ENCODE measurements at places on chromosomes 11 and 22.

GRCh38 chr11:47854667-47855066 is 6.5 kb upstream of the NUP160 start:
- no peak for DNase-seq

DNA sequence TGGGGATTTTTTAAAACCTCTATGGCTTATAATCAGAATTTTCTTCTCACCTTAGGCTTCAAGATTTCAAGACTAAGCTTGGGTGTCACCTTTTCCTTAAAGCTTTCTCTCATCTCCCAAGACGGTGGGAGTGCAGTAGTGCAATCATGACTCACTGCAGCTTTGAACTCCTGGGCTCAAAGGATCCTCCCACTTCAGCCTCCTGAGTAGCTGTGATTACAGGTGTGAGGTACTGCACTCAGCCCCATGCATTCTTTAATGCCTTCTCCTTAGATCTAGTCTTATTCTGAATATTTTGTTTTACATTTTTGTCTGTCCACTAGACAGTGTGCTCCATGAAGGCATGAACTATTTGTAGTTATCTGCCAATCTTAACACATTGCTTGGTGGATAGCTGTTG is 55.7 kb upstream of the FAT3 start:
- no peak for DNase-seq

DNA sequence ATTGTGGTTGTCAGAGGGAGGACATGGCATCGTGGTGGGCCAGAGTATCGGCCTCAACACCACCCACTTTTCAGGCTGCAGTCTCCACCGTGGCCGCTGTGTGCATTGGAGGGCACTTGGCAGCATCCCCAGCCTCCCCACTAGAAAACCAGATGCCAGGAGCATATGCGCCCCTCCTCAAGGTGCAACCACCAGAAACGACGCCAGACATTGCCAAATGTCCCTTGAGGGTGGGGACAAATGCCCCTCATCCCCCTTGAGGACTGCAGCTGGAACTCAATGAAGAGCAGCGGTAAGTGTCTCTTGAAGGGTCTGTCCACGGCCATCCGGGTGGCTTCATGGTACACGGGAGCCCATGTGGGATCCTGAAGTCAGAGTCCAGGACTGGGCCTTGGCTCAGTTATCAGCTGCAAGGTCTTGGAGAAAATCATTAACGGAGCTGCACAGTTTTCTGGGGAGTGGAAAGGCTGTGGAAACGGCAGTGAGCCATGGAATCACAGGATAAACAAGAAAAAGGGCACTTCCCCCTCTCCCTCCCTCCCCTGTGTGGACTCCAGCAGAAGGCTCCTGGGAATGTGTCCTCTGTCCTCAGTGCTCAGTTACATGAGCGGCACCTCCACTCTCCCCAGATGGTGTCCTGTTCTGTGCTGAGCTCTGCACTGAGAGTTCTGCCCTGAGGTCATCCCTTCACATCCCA is 324.4 kb upstream of the B3GAT1 start:
- DNase-seq, result no peak

DNA sequence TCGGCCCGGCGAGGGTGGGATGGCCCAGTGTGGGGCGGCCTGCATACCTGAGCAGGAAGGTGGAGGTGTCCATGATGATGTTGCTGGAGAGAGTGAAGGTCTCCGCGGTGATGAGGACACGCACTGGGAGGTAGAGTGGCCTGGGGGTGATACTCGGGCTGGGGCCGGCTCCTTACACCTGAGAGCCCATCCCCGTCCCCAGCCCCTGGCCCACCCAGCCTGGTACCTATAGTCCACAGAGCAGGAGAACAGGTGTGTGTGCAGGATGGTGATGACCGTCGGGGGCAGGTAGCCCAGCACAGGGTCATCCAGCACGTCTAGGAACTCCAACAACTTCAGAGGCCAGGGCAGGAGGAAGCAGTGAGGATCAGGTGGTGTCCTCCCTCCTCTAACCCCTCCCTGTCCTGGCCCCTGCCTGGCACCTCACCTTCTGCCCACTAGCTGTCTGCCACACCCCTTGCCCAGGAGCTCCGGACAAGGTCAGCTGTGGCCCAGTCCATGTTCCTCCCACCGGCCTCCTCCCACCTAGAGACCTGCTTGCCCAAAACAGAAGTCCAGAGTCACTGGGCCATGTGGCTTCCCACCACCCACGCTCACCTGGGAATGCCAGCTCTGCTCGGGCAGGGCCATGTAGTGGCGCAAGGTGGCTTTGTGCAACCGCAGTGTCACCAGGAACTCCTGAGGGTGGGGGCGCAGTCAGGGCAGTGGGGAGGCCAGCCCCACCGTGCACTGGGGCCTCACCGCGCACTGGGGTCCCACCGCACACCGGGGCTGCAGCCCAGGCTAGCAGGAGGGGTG is 11.3 kb downstream of the ATG2A start:
- no peak for DNase-seq

- no peak for DNase-seq
Observed at GRCh38 chr22:18085188-18085587, 7.4 kb downstream of the PEX26 start.

- no peak for DNase-seq
Observed at GRCh38 chr11:132981131-132981956, 551.0 kb downstream of the OPCML start.

DNA sequence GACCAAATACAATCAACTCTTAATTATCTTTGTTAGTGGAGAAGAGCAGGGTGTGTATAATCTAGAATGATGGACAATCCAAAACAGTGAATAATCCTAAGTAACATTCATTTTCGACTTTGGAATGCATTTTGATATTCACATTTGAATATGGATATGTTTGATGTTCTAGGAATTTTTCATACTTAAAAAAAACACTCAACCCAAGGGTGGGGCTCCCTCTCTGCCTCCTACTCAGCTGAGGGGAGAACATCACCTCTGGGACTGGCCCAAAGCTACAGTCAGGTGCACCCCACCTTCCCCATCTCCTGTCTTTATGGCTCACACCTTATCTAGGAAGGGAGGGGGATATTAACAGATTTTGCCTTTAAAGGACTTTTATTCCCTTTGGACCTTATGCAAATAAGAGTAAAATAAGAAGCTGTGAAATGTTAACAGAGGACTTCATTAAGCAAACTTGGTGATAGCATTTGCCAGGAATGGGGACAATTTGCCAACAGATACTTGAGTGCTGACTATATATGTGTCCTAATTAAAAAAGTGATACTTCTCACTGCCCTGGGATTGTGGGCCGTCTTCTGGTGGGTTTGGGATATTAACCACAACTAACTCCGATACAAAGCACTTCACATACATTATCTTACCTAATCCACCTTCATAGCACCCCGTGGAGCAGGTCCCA is 187.0 kb downstream of the ST3GAL4 start:
- DNase-seq, result no peak

DNA sequence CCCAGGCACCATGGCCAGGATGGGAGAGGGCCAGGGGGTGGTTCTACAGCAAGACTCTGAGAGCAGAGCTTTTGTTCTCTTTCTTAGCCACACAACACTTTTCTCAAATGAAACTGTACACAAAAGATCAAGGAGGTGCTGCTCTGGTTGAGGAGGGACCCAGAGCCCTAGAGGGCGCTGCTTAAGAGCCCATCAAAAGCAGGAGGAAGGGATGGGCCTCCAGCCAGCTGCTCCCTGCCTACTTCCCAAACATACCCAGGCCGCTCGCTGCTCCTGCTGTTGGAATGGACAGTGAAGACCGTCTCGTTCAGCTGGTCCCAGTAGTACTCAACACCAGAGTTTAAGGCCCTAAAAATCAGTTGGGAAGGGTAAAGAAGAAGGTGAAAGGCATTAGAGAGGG is 18.4 kb upstream of the CHRM4 start:
- DNase-seq, result no peak

DNA sequence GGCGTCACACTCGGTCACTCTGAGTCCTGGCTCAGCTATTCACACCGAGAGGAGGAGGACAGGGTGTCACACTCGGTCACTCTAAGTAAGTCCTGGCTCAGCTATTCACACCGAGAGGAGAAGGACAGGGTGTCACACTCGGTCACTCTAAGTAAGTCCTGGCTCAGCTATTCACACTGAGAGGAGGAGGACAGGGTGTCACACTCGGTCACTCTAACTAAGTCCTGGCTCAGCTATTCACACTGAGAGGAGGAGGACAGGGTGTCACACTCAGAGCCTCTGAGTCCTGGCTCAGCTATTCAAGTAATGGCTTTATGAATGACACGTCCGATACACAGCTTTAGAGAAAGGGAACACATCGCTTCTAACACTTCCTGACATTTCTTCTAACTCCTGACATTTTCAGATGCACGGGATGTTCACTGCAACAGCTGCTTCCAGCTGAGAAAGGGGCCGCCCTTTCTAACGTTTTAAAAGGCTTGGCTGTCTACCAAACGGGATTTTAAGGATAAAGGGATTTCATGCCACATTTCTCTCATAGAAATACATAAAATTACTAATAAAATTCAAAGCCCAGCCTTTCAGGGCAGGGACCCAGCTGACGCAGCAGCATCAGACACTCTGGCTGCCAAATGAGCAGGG is 28.1 kb downstream of the DRD4 start:
- DNase-seq, result no peak

- no peak for DNase-seq
Observed at GRCh38 chr11:65008016-65008415, 5.9 kb upstream of the ARL2 start.

GRCh38 chr22:30823015-30823370 is 128.3 kb downstream of the OSBP2 start:
- DNase-seq, result no peak

DNA sequence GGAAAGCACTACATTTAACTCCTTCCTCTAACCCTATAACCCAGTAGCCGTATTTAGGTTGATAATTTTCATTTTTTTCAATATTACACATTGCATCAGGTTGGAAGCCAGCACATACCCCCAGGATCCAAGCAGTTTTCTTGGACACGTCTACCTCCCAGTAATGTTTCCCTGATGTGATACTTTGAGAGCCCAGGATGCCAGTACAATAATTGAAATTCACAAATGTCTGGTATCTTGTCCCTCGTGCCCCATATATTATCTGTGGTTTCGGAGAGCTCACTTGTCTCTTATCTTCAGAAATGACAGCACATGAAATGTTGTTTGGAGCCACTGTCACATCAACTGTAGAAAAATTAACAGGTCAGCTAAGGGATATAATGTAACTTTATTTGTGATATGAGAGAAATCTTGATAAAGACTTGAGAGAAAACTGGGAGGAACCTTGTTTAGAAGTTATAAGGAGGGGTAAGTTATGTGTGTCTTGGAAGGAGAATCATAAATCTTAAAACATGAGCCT is 19.8 kb downstream of the TRIM5 start:
- no peak for DNase-seq

DNA sequence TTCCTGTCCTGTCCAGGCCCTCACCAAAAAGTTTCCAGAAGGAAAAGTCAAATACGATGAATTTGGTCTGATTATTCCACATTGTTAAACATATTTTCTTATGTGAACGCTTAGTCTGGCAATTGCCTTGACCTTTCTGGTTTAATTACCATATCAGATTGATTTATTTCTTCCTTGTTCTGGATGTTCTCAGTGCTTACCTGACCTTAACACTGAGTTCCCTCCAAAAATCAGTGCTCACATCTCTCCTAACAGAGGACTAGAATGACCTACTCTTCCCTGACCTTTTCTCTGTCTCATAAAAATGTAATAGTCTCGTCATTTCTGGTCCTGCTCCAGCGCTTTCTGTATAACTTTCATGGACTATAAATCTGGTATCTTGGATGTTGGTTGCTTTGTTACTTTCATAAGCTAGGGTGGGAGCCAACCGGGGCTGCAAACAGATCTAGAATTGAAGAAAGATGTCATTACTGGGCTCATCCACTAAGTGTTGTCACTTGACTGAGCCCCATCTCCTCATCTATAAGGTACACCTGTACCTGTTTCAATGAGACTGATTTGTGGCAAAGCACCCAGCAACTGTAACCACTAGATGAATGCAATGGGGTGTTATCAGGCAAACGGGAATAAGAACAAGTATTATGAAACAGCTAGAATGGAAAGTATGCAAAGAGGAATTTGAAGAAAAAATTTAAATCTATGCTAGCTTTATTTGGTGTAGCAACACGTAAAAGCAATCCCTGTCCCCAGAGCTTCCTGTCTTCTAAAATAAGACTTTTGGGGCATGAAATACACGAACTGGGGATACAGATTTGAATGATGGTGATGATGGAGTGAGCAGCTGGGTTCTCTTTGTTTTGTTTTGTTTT is 2.4 kb downstream of the FADS2 start:
- no peak for DNase-seq

DNA sequence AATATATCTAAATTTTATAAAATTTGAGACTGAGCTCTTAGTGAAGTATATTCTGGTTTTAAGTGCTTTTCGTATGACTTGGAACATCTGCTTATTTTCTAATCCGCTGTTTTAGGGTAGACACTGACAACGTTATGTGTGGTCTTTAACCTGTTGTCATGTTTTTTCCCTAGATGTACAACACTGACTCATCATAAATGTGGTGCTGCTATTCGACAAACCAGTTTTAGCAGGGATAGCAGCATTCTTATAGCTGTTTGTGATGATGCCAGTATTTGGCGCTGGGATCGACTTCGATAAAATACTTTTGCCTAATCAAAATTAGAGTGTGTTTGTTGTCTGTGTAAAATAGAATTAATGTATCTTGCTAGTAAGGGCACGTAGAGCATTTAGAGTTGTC is 23.8 kb upstream of the HIKESHI start:
- DNase-seq, result no peak

DNA sequence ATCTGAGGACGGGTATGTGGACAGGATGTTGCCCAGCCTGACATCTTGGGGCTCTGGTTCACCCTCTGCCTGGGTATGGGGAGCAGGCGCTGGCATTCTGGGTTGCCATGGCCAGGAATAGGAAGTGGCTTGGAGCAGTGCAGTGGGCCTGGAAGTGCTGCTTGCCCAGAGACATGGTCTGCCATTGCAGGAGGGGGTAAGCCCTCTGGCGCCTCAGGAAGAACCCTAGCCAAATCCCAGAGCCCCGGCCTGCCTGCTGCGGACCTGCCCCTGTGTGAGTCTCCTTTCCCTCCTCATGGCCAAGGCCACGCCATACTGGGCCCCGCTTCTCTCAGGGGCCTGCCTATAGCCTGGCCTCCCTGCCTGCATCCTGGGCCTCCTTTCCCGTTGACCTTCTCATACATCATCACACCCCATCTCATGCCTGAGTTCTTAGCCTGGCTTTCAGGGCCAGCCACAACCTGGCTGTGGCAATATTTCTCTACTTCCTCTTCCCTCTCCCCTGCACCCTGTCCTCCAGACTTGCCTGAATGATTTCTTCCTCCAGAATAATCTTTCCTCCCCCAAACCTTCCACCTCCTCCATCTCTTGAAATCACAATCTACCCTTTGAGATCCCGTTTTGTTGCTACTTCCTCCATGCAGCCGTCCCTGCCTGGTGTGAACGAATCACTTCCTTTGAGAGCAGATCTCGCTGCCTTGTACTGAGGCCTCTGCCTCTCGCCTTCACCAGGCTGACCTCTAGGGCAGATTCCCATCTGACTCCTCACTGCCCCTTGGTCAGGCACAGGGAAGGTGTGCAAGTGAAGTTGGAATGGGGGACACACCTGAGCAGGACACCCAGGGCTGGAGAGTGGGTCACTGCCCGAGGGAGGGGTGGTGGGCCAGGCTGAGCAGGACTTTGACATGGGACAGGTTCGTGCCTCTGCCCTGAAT is 5.2 kb downstream of the CAPN5 start:
- peak; percentile 62 for DNase-seq

Data from sigmoid colon (tissue), 7 donors.